Karpas-422 (cell line): ENCODE measurements at places on chromosomes 7 and 10.
A peak's percentile ranks its signal among the peaks of the same experiment; 100 is the strongest.

DNA sequence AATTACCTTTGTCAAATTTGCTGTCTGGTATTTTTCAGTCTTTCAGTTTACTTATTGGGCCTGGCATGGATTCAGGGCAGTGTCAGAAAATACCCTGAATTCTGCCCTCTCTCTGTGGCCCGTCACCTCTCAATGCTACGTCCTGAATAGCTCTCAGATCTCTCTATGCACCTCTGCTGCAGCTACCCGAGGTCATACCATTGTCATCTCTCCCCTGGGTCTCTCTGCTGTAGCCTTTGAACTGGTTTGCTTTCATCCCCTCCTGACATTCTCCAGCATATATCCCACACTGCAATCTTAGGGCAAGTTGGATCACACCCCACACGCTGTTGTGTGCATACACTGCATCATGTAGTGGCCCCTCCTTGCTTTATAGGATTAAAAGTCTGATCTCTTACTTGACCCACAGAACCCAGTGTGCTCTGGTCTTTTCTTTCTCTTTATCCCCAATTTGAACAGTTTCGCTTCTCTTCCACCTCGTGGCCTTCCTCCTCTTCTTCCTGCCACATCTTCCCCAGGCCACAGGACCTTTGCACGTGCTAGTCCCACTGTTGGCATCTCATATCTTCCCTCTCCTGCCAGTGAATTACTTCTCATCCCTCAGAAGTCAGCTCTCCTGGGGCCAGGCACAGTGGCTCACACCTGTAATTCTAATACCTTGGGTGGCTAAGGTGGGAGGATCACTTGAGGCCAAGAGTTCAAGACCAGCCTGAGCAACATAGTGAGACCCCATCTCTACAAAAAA lies 372.9 kb downstream of the GALNT17 start:
- DNase-seq = no peak

GRCh38 chr7:47738563-47739166 lies 156.8 kb upstream of the TNS3 start:
- DNase-seq = no peak

DNA sequence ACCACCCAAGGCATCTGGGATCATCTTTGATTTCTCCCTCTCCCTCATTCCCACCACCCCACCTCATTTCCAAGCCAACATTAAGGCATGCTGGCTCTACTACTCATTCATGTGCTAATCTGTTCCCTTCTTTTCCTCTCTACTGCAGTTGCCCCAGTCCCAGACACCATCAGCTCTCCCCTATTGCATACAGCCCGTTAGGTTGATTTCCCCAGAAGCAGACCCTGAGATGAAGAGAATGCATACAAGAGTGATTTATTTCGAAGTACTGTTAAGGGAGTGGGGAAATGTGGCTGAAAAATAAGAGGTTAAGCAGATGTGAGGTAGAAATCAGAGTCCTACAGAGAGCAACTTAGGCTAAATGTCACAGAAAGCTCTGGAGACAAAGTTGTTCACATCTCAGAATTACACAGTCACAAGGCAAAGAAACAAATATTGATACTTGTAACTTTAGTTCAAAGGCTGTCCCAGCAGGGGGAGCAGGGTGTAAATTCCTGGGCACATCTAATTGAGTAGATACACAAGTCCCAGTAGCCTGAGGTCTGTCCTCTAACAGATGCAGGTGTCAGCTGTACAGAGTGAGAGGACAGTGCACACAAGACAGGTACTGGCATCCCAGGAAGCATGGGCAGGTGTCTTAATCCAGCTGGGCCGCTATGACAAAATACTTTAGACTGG lies 20.9 kb downstream of the AKR1D1 start:
- DNase-seq = peak; percentile 58

DNA sequence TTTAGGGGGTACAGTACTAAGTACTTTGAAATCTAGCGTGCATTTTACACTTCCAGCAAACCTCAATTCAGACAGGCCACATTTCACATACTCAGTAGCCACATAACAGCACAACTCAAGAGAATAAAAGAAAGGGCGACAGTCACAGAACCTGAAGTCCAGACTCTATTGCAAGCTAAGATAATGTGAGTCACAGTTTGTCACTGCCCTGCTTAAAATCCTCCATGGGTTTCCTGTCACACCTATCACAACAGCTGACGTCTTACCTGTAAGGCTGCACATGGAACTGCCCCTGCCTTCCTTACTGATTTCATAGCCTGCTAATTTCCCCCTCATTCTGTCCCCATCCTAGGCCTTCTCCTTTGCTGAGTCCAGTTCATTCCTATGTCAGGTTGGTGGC lies 16.1 kb upstream of the CDK14 start:
- DNase-seq = no peak

DNA sequence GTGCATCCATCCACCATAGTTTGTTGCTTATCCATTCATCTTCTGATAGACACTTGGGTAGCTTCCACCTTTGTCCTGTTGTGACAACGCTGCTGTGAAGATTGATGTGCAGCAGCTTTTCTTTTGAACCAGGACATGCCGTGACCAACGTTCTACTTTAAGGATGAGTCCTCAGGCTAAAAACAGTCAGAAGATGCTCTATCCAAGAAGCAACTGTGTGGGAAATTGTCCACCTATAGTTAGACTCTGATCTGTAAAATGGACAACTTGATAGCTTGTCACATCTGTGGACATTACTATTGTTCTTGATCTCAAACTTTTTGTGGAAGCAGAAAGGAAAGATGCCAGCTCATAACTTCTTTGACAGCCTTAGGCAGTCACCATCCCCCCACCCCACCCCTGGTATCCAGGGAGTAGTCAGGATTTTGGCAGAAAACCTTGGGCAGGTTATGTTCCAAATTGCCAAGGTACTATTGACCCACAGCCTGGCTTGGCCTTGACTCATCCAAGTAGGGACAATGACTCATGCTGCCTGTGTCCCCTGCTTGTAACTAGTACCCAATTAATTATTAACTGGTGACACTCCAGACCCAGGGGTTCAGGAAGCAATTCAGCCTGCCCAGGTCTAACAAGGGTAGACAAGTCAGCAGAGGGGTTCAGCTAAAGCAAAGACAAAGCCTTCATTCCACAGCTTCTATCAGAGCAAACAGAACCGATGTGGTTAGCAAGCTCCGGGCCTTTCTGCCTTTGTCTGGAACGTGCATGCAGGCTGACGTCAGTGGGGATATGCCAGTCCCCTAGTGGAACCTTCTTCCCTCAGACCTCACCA lies 99.6 kb upstream of the ANLN start:
- DNase-seq = peak; percentile 40

DNA sequence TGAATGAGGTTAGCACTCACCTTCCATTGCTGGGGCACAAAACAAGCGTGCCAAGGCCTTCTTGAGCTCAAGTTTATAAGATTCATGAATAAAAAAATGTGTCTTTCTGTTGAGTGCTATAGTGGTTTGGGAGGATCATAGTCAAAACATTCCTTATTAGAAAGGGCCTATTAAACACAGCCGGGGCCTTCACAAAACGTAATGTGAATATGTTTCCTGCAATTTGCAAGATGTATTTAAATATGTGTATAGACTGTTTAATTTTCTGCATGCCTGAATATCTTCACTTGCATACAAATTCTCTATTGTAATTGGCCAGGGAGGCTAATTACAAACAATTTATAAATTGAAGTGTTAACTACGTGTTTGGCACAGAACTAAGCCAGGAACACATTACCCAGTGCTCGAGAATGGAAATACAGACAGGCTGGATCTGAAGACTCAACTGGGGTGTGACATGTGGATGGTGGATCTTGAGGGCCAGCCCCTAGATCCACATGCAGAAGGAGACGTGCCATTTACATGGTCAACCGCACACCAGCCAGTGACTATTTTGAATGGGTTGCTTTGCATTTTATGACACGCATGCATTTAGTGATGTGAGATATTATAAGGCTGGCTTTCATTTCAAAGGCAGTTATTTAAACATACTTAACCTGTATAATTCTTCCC lies 31.3 kb downstream of the LYZL2 start:
- DNase-seq = no peak
